Activated CD4-positive, alpha-beta memory T cell treated with anti-CD3 and anti-CD28 coated beads, Interleukin-2, amount 10 ng/mL, durations not matched to agents 7 days and 5 days (primary cell): ENCODE measurements at places on chromosomes 2 and 18.

GRCh38 chr2:74095632-74096031, 52.1 kb downstream of the BOLA3 start:
- H3K4me1 ChIP-seq = no peaks in the 10 kb centered on the region
- peaks cover 20% of the 10 kb centered on the region for H3K36me3 ChIP-seq
- no peak for DNase-seq

DNA sequence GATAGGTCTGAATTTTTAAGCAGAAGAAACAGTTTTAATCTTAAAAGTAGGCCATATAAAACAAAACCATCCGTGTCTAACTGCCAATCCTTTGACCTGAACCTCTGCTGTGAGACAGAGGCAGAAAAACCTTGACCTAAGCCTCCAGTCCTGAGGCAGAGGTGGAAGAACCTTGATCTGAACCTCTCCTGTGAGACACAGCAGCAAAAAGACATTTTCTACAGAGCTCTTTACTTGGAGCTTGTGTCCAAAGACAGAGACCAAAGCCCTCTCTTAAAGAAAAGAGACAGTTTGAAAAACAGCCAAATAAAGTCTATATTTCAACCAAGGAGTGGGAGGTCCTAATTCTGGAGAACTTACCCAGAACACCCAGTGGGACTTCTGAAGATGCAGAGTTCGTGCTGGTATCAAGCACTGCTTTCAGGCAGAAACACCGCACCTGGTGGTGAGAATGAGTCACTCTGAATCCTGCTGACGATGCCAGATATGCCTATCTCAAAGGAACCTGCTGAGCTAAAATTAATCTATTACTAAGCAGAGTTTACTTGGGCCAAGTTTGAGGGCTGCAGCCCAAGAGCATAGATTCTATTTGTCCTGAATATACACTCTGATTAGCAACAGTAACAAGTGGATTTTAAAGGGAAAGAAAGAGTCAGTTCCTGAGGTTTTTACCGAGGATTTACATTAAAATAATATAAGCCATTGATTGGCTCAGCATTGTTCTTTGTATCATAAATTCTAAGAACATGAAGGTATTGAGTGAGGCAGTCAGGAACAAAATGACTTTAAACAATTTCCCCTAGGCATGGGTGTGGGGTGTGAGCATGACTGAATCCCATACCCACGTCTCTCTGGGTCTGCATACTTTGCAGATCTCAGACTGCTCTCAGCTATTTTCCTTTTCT, 806.4 kb downstream of the TRIB2 start:
- H3K27ac ChIP-seq = no peak overlapping the region
- DNase-seq = no peak
- H3K27me3 ChIP-seq = no peaks in the 10 kb centered on the region
- H3K36me3 ChIP-seq = no peaks in the 10 kb centered on the region
- H3K4me3 ChIP-seq = no peak overlapping the region
- peaks cover 2% of the 10 kb centered on the region for H3K4me1 ChIP-seq

GRCh38 chr2:67437114-67437513, 40.0 kb downstream of the ETAA1 start:
- peaks cover 8% of the 10 kb centered on the region for H3K27me3 ChIP-seq
- no peaks in the 10 kb centered on the region for H3K36me3 ChIP-seq
- no peak overlapping the region for H3K4me3 ChIP-seq
- H3K4me1 ChIP-seq = no peaks in the 10 kb centered on the region
- no peak overlapping the region for H3K27ac ChIP-seq

GRCh38 chr2:128438586-128438985, 119.9 kb upstream of the HS6ST1 start:
- no peaks in the 10 kb centered on the region for H3K36me3 ChIP-seq
- H3K27me3 ChIP-seq = no peaks in the 10 kb centered on the region
- DNase-seq = no peak
- no peak overlapping the region for H3K27ac ChIP-seq
- H3K4me3 ChIP-seq = no peak overlapping the region
- H3K4me1 ChIP-seq = no peaks in the 10 kb centered on the region

GRCh38 chr2:61937886-61938285, 32.4 kb downstream of the COMMD1 start:
- no peaks in the 10 kb centered on the region for H3K27me3 ChIP-seq
- no peak overlapping the region for H3K27ac ChIP-seq
- no peak for DNase-seq
- no peaks in the 10 kb centered on the region for H3K36me3 ChIP-seq
- no peak overlapping the region for H3K4me3 ChIP-seq

- peaks cover 3% of the 10 kb centered on the region for H3K36me3 ChIP-seq
- H3K4me3 ChIP-seq = no peak overlapping the region
- no peak overlapping the region for H3K27ac ChIP-seq
- H3K4me1 ChIP-seq = peaks cover 8% of the 10 kb centered on the region
- H3K27me3 ChIP-seq = no peaks in the 10 kb centered on the region
These were observed 73.8 kb downstream of the RTP5 start for GRCh38 chr2:241943209-241943850.

DNA sequence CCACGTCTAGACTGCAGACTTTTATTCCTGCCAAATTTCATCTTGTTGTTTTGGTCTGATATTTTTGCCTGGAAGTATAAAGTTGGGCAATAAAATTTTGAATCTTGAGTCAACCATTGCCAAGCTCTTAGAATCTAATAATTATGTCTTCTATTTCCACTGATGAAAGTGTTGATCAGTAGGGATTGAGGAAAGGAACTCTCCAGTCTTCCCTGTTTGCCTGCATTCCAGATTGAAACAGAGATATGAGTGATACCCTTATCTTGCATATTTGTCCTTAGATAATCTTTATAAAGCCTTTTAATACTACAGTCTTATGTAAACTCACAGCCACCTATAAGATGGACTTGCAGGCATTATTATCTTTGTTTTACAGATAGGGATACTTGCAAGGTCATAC, 45.5 kb upstream of the UBE2E3 start:
- no peak overlapping the region for H3K27ac ChIP-seq
- peaks cover 11% of the 10 kb centered on the region for H3K4me1 ChIP-seq
- peaks cover 2% of the 10 kb centered on the region for H3K27me3 ChIP-seq
- no peak overlapping the region for H3K4me3 ChIP-seq
- no peak for DNase-seq
- no peaks in the 10 kb centered on the region for H3K36me3 ChIP-seq

GRCh38 chr2:53756644-53757043, 11.0 kb upstream of the CHAC2 start:
- peaks cover 18% of the 10 kb centered on the region for H3K4me1 ChIP-seq
- no peaks in the 10 kb centered on the region for H3K27me3 ChIP-seq

DNA sequence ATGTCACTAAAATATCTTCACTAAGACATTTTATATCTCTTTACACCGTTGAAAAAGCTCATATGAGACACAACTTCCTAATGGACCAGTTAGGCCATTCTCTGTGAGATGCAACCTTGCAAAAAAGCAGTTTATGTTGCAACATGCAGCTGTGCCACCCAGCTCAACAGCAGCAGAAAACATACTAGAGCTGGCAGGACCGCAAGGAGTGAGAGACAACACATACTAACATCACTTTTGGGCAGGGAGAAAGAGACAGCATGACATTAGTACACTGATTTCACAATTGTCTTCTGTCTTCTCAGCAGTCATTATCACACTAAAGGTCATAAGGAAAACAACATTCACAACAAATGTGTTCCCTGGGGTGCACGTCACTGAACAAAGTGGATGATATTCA, 122.9 kb downstream of the EPB41L3 start:
- H3K4me3 ChIP-seq = no peak overlapping the region
- no peak for DNase-seq
- H3K36me3 ChIP-seq = no peaks in the 10 kb centered on the region
- H3K27me3 ChIP-seq = peaks cover 6% of the 10 kb centered on the region

DNA sequence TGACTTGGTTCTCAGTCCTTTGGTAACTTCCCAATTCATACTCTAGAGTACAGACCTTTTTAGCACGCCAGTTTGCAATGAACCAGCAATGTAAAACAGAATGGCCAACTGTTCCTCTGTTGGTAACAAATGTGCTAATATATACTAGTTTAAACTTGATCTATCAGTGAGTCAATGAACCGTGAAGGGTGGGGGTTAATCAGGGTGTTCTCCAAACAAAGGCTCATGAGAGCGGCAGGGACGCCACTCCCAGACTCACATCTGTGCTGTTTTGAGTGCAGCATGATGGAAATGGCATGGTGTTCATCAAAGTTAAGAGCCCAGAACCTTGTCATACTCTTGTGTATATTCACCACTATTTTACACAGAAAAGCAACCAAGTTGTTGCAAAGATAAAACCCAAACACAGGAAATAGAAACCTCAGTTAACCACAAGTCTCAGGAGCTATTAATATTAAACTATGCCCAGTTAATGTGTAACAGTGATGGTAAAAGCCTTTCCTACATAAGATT, 70.3 kb downstream of the CERKL start:
- H3K4me3 ChIP-seq = no peak overlapping the region
- H3K36me3 ChIP-seq = no peaks in the 10 kb centered on the region
- H3K27me3 ChIP-seq = peaks cover 39% of the 10 kb centered on the region
- H3K4me1 ChIP-seq = peaks cover 16% of the 10 kb centered on the region

GRCh38 chr2:230130668-230131364, 62.1 kb upstream of the SLC16A14 start:
- H3K4me3 ChIP-seq = no peak overlapping the region
- DNase-seq = no peak
- no peaks in the 10 kb centered on the region for H3K36me3 ChIP-seq
- no peak overlapping the region for H3K27ac ChIP-seq

- DNase-seq = no peak
- H3K27ac ChIP-seq = no peak overlapping the region
- no peaks in the 10 kb centered on the region for H3K4me1 ChIP-seq
- no peak overlapping the region for H3K4me3 ChIP-seq
- no peaks in the 10 kb centered on the region for H3K36me3 ChIP-seq
These were observed 24.6 kb downstream of the DYTN start for GRCh38 chr2:206693399-206694137.

- no peaks in the 10 kb centered on the region for H3K36me3 ChIP-seq
- no peak overlapping the region for H3K4me3 ChIP-seq
- no peaks in the 10 kb centered on the region for H3K4me1 ChIP-seq
- no peaks in the 10 kb centered on the region for H3K27me3 ChIP-seq
- no peak overlapping the region for H3K27ac ChIP-seq
- DNase-seq = no peak
These were observed 260.5 kb downstream of the CCDC85A start for GRCh38 chr2:56444339-56444738.

- H3K4me3 ChIP-seq = no peak overlapping the region
- no peaks in the 10 kb centered on the region for H3K27me3 ChIP-seq
- no peak for DNase-seq
These were observed 129.8 kb upstream of the EPAS1 start for GRCh38 chr2:46167406-46167805.

GRCh38 chr18:43661570-43661969, 384.3 kb upstream of the SYT4 start:
- no peaks in the 10 kb centered on the region for H3K27me3 ChIP-seq
- H3K4me3 ChIP-seq = no peak overlapping the region
- H3K36me3 ChIP-seq = no peaks in the 10 kb centered on the region
- no peak for DNase-seq

DNA sequence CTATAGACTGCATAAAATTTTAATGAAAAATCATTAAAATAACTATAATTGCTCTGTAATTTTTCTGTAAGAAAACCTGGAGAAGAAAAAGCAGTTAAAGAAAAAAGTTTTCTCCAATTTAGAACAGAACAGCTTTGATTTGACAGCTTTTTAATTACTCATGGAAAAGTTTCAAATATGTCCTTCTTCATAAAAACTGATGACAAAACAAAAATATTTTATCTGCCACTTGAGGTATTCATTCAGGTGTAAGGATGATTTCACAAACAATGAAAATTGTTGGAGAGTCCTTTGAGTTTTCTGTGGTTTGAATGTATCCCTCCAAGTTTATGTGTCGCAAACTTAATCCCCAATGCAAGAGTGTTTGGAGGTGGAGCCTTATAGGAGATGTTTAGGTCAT, 302.3 kb upstream of the VWC2L start:
- no peak overlapping the region for H3K27ac ChIP-seq
- H3K4me1 ChIP-seq = no peaks in the 10 kb centered on the region
- H3K27me3 ChIP-seq = no peaks in the 10 kb centered on the region
- no peak for DNase-seq
- no peak overlapping the region for H3K4me3 ChIP-seq

- no peaks in the 10 kb centered on the region for H3K36me3 ChIP-seq
- peaks cover 17% of the 10 kb centered on the region for H3K4me1 ChIP-seq
- no peak overlapping the region for H3K27ac ChIP-seq
- DNase-seq = no peak
These were observed 113.7 kb downstream of the NAB1 start for GRCh38 chr2:190762566-190762965.

DNA sequence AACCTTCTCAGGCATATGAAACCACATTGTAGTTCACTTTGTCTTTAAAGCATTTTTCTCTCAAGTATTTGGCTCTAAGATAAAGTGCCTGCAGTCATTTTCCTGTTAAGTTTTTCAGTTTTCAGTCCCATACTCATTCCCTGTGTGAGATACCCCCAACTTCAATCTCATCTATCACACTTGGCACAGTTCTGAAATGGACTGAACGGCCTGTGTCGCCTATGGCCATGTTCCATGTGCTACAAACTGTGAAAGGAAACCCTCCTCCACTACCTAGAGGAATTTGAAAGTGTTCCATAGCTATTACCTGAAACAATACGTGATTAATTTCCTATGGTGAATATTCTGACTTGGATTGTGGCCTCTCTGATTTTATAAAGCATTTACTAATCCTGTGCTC, 319.1 kb downstream of the CTNNA2 start:
- no peak for DNase-seq
- no peak overlapping the region for H3K4me3 ChIP-seq
- no peak overlapping the region for H3K27ac ChIP-seq
- H3K36me3 ChIP-seq = no peaks in the 10 kb centered on the region

DNA sequence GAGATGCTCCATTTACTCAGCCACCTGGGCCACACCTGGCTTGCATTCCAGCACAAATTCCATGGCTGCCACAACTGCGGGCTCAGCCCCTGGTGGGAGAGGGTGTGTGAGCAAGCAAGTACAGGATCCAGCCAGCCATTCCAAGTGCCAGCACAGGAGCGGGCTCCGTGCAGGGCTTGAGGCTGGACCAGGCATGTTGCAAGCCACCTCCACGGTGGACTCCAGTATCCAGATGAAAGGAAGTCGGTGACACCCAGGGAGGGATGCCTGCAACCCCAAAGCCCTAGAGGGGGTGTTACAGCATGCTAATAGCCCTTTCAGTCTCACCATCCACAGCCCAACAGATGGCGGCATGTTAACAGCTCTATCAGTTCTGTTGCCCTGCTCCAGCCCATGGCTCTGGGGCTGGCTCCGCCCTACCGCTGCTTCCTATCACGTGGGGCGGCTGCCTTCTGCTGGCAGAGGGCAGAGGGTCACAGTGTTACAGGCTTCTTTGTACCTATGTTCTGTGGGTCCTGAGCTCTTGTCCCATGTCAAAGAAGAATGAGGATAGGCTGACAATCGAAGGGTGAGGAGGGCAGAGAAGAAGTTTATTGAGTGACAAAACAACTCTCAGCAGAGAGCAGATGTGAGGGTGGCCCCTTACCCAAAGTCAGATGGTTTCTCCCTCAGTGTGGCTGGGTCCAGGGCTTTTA, 11.7 kb upstream of the GORASP2 start:
- DNase-seq = no peak
- no peaks in the 10 kb centered on the region for H3K4me1 ChIP-seq
- H3K27me3 ChIP-seq = no peaks in the 10 kb centered on the region
- H3K27ac ChIP-seq = no peak overlapping the region
- H3K4me3 ChIP-seq = no peak overlapping the region

- no peak overlapping the region for H3K4me3 ChIP-seq
- DNase-seq = no peak
- no peak overlapping the region for H3K27ac ChIP-seq
- peaks cover 5% of the 10 kb centered on the region for H3K27me3 ChIP-seq
- H3K4me1 ChIP-seq = no peaks in the 10 kb centered on the region
These were observed 198.5 kb downstream of the FHOD3 start for GRCh38 chr18:36496022-36496421.
